ENCODE measurements at places on chromosomes 5 and 9.

DNA sequence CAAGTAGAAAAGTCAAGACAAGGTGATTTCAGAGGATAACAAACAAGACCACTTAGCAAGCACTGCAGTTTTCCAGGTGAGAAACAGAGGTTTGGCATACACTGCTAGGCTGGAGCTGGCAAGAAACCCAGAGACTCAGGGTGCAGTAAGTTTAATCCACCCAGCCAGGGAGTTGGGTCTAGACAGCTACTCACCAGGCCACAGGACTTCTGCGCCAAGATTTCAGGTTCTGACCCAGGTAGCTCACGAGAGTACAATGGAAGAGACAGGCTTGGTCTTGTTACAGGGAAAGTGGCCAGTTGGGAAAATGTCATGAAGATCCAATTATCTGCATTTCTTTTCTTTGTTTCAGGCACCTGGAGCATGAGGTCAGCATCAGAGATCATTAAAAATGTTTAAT, 9.8 kb downstream of the SMIM23 start:
- no peak for DNase-seq

DNA sequence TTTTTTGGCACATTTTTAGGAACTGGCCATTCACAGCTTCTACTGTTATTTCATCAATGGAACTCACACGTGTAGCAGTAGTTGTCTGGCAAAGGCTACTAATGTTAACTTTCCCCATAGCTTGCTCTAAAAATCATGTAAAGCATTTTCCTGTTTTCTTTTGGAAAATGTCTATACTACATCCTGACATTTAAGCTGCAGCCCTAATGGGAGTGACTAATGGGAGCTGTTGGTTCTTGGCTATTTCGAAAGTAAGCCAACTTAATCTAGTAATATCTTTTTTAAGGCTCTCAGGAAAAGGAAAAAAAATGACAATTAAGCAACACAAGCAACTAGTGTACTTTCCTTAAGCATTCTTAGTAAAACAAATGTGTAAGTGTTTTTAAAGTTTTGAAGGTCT, 169.2 kb downstream of the SLC12A2 start:
- no peak for DNase-seq

- DNase-seq = no peak
Measured at GRCh38 chr5:177260961-177261360, 42.6 kb downstream of the RAB24 start.

- no peak for DNase-seq
Measured at GRCh38 chr5:122661496-122662180, 113.2 kb upstream of the SNX2 start.
